ENCODE measurements at places on chromosomes 16 and 17.

DNA sequence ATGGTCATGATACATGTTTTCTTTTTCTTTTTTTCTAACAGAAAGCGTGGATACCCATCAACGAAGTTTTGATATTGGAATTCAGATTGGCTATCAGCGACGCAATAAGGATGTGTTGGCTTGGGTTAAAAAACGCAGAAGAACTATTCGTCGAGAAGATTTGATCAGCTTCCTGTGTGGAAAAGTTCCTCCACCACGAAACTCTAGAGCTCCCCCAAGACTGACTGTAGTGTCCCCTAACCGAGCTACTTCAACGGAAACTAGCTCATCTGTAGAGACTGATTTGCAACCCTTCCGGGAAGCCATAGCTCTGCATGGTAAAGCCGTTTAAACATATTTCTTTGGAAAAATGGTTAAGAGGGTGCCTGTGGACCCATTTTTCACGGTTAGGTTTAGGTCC, 11.5 kb downstream of the HAPSTR1 start:
- DNase-seq: no peak

- no peak for DNase-seq
These were observed 31.5 kb upstream of the EMP2 start for GRCh38 chr16:10611825-10612342.

DNA sequence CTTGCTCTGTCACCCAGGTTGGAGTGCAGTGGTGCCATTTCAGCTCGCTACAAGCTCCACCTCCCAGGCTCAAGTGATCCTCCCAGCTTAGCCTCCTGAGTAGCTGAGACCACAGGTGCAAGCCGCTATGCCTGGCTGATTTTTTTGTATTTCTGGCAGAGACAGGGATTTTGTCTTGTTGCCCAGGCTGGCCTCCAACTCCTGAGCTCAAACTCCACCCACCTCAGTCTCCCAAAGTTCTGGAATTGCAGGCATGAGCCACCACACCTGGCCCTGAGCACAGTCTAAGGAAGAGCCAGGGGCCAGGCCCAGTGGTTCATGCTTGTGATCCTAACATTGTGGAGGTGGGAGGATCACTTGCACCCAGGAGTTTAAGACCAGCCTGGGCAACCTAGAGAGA, 21.8 kb upstream of the BCO1 start:
- no peak for DNase-seq

GRCh38 chr17:49862781-49863331, 15.0 kb upstream of the TAC4 start:
- DNase-seq: no peak

- DNase-seq: no peak
These were observed 517.2 kb downstream of the RBFOX1 start for GRCh38 chr16:7849841-7850240.

DNA sequence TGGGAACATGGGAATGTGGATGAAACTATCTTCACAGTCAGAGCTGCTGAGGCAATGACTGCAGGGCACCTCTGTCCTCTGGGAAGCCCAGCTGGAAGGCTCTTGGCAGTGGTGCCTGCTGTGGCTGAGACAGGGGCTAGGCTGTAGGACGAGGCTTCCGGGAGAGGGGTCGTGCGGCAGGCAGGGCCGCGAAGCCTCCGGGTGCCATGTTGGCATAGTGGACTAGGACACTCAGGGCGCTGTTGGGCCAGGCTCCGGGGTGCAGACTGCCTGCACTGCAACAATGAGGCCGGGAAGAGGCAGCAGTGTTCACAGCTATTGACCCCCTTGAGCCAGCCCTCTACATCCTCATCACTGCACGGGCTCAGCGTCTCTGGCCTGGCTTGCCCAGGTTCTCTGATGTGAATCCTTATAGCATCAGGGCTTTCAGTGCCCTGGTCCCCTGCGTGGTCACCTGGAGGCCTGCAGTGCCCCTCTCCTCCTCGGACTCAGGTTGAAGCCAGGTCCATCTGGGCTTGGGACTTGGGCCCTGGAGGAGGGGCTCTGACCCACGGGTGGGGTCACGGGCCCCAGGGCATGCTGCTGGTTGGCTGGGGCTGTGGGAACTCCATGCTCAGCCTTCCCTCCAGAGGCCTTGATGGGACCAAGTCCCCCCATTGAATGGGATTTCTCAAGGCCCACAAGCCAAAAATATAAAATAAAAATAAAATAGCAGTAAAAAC, 91.6 kb downstream of the TNFRSF13B start:
- no peak for DNase-seq

DNA sequence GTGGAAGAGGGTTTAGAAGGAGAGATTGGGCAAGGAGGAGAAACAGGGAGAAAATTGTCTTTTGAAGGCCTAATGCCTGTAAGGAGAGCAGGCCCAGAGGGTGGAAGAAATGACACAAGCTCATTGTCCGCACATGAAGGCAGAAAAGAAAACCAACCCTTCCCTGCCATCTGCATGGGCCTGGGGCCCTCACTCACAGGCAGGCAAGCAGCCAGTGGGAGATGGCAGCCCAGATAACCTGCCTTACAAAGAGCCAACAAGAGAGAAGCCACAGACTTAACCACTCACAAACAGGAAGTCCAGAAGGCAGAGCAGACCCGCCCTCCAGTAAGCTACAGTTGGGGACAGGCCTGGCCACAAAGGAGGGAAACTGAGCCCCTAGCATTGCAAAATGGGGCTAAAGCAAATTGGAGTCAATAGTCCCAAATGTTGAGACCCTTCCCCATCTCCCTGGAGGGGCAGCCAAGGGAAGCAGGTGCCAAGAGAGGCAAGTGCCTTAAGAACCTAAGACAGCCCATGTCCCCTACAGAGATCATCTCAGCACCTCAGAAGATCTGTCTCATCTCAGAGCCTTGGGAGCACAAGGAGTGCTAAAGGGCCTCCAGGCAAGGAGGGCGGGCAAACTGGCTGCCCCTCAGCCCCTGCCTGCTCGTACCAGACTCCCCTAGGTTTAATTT, 7.3 kb upstream of the TSPOAP1 start:
- no peak for DNase-seq

- no peak for DNase-seq
These were observed 78.1 kb upstream of the BRD7 start for GRCh38 chr16:50446861-50447260.

- DNase-seq: no peak
These were observed 83.8 kb upstream of the HNF1B start for GRCh38 chr17:37828651-37829124.

- DNase-seq: no peak
These were observed 9.0 kb downstream of the KRT37 start for GRCh38 chr17:41415411-41415810.

DNA sequence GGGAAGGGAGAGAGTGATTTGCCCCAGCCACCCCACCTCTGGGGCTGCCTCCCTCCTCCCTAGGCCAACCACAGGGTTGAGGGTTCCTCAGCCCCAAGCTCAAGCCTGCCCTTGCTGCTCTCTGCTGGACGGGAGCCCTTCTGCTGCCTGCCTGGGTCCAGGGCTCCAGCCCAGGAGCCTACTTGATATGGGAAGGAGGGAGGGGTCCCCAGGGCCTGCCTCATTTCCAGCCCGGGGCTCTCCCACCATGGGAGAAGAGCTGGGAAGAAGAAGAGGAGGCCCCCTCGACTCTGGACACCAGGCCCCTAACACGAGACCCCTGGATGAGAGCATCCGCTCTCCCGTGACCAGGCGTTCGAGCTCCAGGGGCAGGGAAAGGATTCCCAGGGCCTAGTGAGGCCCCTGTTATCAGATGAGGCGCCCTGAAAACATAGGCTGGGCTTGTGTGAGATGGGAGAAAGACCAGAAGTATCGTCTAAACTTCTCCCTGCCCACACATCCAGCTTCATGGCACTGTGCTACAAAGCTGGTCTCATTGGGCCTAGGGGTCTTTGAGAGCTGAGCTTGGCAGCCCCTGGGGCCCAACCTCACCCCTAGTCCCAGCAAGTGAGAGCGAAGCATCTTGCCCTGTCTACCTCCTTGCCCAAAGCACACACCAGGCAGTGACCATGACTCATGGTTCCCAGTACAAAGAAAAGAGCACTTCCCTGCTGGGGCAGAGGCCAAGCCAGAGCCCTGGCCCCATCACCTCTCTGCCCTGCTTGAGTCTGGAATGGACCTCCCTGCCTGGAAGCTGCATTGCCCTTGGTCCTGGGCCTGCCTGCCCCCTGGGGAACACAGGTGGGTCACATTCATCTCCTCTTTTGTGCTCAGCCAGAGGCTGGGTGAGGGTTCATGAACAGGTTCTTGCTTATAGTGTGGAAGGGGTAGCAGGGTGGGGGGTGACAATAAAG, 987 bp downstream of the SLC16A5 start:
- no peak for DNase-seq

- peak; percentile 43 for DNase-seq
These were observed 35.1 kb downstream of the IGF2BP1 start for GRCh38 chr17:49031965-49032928.

GRCh38 chr17:48427598-48427997, 2.4 kb downstream of the SKAP1 start:
- no peak for DNase-seq

- DNase-seq: no peak
These were observed 55.7 kb downstream of the IRX5 start for GRCh38 chr16:54986409-54986808.

DNA sequence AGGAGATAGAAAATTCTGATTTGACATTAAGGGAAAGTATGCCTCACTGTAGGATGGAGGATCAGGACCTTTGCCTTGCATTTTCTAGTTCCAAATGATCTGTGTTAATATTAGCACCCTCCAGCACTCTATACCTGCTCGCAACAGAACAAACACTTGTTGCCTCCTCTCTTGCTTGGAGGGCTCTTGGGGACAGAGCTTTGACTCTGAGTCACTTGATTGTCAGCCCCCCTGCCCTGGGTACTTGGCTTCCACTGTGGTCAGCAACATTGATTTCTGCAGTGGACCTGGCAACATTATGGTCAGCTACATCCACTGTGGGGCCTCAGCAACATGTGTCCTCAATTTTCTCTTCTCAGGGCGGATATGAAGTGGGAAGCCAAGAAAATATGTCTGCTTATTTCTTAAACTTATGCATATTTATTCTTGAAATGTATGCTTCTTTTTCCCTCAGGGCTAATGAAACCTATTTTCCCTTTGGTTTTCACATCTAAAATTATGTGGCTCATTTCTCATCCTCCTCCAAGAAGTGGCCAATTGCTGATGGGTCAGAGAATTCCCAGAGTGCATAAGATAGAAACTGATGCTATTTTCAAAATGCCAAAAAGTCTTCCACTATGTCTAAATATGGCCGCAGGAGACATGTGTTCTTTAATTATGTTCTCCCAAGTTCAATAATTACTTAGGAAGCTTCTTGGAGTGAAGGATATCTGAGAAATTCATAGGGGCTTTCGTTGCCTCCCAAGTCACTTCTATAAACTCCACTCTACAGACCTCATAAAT, 94.6 kb upstream of the SMIM36 start:
- no peak for DNase-seq

DNA sequence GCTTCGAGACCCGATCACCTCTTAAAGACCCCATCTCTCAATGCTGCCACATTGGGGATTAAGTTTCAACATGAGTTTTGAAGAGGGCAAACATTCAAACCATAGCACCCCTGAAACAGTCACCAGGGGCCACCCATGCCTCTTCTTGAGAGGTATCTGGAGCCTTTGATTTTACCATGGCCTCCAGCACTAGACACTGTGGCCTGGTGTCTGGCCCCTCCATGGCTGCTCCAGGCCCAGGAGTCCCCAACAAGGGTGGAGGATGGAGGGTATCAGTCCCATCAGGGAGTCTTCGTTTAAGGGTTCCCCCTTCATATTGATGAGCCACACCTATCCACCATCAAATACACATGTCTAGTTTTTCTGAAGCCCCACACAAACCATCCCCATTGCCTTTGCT, 66.5 kb upstream of the CDH5 start:
- DNase-seq: no peak

DNA sequence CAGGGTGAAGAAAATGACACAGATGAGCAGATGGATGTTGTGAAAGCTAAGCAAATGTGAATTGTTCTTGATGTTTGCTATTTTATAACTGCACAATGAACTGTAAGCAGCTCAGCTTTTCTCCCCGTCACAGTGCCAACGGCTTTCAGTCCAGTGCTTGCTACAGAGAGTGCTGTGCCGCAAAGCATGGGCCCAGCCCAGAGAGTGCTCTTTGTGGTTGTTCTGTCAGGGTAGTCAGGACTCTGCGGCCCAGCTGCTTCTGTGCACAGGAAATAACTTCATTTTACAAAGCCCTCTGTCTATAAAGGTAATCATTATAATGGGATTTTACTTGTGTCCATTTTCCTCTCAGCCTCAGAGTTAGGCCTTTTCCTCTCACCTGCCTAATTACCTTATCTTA, 39.1 kb downstream of the CDRT15 start:
- no peak for DNase-seq

- DNase-seq: no peak
These were observed 46.7 kb downstream of the MGAT5B start for GRCh38 chr17:76914937-76915336.

- DNase-seq: no peak
These were observed 40.4 kb downstream of the CFDP1 start for GRCh38 chr16:75392906-75393305.
